Large intestine (tissue), 12 donors: ENCODE measurements at places on chromosomes 1 and 21.

- H3K27ac ChIP-seq = no peak overlapping the region
- no peak for DNase-seq
- no peaks in the 10 kb centered on the region for H3K36me3 ChIP-seq
- no peaks in the 10 kb centered on the region for H3K27me3 ChIP-seq
These were observed 10.1 kb upstream of the PROK1 start for GRCh38 chr1:110440877-110441276.

DNA sequence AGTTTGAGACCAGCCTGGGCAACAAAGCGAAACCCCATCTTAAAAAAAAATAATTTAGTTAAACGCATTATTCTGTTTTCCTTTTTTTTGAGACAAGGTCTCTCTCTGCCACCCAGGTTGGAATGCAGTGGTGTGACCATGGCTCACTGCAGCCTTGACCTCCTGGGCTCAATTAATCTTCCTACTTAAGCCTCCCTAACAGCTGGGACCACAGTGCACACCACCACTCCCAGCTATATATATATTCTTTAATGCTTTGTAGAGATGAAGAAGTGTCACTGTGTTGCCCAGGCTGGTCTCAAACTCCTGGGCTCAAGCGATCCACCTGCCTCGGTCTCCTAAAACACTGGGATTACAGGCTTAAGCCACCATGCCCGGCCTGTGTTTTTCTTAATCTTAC, 7.7 kb upstream of the KLF17 start:
- no peak overlapping the region for H3K27ac ChIP-seq
- no peak overlapping the region for H3K4me3 ChIP-seq
- H3K27me3 ChIP-seq = peaks cover 7% of the 10 kb centered on the region

DNA sequence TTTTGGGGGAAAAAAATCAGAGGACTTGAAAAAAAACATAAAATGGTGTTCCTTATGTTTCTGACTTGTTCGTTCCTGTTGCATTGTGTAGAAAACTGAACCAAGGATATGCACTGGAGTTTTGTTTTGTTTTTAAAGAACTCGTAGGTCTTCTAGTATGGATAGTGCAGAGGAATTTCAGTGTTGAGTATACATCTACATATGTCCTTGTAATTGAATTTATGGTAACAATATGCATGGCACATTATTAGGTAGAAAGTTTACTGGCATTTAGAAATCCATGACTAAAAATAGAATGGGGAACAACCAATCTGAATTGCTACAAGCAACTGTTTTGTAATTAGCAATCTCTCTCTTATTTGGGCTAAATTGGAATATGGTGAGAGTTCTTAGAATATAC, 188.3 kb upstream of the ZRANB2 start:
- H3K27ac ChIP-seq = no peak overlapping the region
- H3K27me3 ChIP-seq = no peaks in the 10 kb centered on the region
- no peak overlapping the region for H3K4me3 ChIP-seq
- no peaks in the 10 kb centered on the region for H3K36me3 ChIP-seq
- H3K4me1 ChIP-seq = no peaks in the 10 kb centered on the region

GRCh38 chr1:155648207-155649147, 38.5 kb downstream of the MSTO1 start:
- H3K4me1 ChIP-seq = no peaks in the 10 kb centered on the region
- no peaks in the 10 kb centered on the region for H3K36me3 ChIP-seq
- no peaks in the 10 kb centered on the region for H3K27me3 ChIP-seq

GRCh38 chr1:89757532-89757931, 63.3 kb upstream of the LRRC8D start:
- peaks cover 15% of the 10 kb centered on the region for H3K4me1 ChIP-seq
- H3K27me3 ChIP-seq = peaks cover 5% of the 10 kb centered on the region
- DNase-seq = peak; percentile 23
- no peak overlapping the region for H3K27ac ChIP-seq
- no peaks in the 10 kb centered on the region for H3K36me3 ChIP-seq

DNA sequence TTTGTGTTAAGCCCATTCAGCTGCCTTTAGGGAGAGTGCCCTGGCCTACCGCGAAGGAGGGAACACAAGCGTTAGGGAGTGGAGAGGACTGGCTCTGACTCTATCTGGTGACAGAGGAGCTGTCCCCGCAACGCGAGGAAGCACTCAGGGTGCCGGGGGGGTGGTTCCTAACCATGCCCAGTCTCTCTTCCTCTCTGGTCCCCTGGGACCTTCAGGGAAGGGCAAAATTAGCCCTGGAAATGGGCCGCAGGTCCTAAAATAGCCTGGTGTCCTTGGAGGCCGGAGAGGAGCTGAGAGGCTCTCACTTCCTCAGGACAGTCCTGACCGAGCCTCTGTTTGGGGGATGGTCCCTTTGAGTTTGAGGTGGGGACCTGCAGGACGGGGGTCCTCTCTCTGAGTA, 5.8 kb downstream of the SLC45A1 start:
- no peaks in the 10 kb centered on the region for H3K36me3 ChIP-seq

DNA sequence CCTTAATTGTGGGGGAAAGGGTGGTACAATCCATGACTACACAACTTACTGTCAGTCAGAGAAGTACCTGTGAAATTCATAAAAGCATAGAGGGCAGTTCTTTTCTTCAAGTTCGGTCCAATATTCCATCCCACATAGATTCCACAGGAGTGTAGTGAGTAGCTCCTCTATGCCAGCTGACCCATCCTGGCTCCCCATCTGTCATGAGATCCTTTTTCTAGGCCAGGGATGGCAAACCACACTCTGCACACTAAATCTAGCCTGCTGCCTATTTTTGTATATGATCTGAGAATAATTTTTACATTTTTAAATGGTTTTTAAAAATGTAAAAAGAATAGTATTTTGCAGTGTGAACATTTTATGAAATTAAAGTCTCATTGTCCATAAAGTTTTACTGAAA, 107.0 kb upstream of the TSPAN2 start:
- no peak overlapping the region for H3K4me3 ChIP-seq
- no peaks in the 10 kb centered on the region for H3K27me3 ChIP-seq
- H3K27ac ChIP-seq = no peak overlapping the region
- H3K36me3 ChIP-seq = no peaks in the 10 kb centered on the region
- no peaks in the 10 kb centered on the region for H3K4me1 ChIP-seq
- no peak for DNase-seq

DNA sequence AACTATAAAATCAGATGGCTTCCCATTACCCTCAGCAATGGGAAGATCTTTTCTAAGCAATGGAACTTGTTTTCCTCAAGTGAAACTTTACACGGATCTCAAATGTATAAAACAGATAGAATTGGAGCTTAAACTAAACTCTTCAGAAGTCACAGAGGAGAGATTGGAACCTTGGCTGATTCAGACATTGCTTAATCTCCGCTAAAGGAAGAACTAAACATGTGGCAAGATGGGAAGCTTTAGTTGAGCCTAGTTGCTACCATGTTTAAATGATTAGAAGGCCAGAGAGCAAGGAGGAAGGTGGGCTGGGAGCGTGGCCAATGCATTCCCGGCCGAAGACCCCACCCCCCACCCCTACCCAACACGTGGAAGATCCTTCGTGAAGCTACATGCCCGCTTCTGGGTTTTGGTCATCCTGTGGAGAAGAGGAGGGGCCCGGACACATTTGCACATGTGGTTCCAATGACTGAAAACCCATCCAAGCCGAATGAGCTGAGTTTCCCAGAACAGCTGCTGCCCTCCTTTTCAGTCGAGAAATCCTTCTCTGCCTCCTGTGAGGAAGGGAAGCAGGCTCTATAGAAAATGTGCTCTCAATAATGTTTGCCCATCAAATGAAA, 164.3 kb downstream of the MIS18A start:
- H3K4me1 ChIP-seq = no peaks in the 10 kb centered on the region
- no peaks in the 10 kb centered on the region for H3K27me3 ChIP-seq
- no peak overlapping the region for H3K4me3 ChIP-seq
- no peak for DNase-seq
- H3K36me3 ChIP-seq = no peaks in the 10 kb centered on the region

GRCh38 chr1:224425279-224425884, 9.2 kb downstream of the WDR26 start:
- no peak overlapping the region for H3K27ac ChIP-seq
- no peak for DNase-seq
- no peaks in the 10 kb centered on the region for H3K4me1 ChIP-seq
- H3K27me3 ChIP-seq = no peaks in the 10 kb centered on the region
- no peak overlapping the region for H3K4me3 ChIP-seq
- peaks cover 53% of the 10 kb centered on the region for H3K36me3 ChIP-seq

GRCh38 chr1:35029761-35030160, 2.0 kb downstream of the ZMYM6 start:
- H3K27ac ChIP-seq = no peak overlapping the region
- H3K27me3 ChIP-seq = no peaks in the 10 kb centered on the region
- peaks cover 4% of the 10 kb centered on the region for H3K4me1 ChIP-seq
- H3K4me3 ChIP-seq = peak overlapping the region; percentile 75

DNA sequence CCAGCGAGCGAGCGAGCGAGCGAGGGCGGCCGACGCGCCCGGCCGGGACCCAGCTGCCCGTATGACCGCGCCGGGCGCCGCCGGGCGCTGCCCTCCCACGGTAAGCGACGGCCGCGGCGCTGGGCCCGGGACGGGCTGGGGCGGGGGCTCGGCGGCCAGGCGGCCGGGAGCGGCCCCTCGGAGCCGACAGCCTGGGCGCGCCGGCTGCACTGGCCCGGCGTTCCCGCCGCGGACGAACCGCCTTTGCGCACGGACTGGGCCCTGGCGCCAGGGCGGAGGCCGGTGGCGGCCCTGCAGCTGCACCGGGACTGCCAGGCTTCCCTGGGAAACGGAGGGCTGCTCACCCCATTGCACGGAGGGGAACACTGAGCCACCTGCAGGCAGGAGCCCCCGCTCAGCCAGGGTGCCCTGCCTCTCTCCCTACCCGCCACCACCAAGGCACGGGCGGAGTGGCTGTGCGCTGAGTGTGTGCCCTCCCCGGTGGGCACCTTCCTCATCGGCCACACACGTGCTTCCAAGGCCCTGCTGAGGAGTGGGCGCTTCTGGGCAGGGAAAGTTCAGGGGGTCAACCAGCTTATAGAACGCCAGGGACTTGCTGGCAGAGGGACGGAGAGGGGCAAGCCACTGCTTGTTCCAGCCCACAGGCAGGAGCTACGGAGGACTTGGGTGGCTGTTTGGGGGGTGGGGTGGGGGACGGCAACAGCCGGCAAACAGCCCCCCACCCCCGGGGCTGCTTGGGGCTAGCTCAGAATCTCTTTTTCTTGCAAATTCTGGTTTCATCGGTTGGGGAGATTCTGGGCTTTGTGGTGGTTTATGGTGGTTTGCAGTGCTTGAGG, 532 bp downstream of the CSF1 start:
- peaks cover 13% of the 10 kb centered on the region for H3K27me3 ChIP-seq
- DNase-seq = no peak
- peak overlapping the region; percentile 61 for H3K4me3 ChIP-seq
- H3K36me3 ChIP-seq = peaks cover 3% of the 10 kb centered on the region
- peaks cover 29% of the 10 kb centered on the region for H3K4me1 ChIP-seq

DNA sequence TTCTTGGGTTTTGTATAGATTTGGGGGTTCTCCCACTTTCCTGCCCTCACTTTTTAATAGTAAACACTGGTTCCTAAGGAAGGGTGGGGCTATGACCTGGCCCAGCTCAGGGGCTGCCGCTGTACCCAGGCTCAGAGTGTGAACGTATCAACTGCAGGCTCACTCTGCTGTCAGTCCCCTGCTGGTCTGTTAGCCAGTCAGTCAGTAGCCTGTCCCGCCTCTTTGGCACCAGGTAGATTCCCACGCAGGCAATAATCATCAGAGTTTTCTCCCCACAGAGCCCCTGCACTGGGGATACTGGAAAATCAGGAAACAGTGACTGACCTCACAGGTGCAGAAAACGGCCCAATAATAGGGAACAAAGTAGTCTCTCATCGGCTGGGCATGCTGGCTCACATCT, 15.0 kb upstream of the ALPL start:
- H3K27ac ChIP-seq = no peak overlapping the region
- H3K4me3 ChIP-seq = no peak overlapping the region
- peaks cover 3% of the 10 kb centered on the region for H3K4me1 ChIP-seq
- H3K27me3 ChIP-seq = peaks cover 2% of the 10 kb centered on the region
- no peaks in the 10 kb centered on the region for H3K36me3 ChIP-seq

DNA sequence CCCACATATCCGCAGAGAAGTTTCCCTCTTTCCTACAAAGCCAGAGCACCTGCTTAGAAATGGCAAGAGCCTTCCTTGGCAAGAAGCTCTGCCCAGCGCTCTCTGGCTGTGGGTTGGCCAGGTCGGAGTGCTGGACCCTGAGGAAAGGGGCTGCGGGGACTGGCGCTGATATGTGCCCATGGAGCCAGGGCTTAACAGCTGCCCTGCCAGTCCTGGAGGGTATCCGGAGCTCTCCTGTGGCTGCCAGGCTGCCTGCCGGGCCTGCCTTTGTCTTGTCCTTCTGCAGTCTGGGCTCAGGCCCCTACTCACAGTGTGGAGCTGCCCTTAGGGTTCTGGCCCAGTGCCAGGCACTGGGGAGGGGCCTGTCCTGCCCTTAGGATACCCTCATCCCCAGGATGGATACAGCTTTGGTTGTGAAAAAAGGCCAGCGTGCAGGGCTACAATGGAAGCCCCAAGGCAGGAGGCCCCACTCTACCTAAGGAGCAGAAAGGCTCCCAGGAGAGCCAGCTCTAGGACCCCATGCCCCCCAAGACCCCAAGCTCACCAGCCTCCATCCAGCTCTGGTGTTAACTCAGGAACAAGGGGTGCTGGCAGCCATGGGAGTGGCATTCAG, 43.4 kb downstream of the KIAA1614 start:
- peaks cover 4% of the 10 kb centered on the region for H3K36me3 ChIP-seq
- H3K4me3 ChIP-seq = no peak overlapping the region
- no peak for DNase-seq
- no peaks in the 10 kb centered on the region for H3K27me3 ChIP-seq
- no peak overlapping the region for H3K27ac ChIP-seq
- peaks cover 3% of the 10 kb centered on the region for H3K4me1 ChIP-seq

GRCh38 chr1:41629571-41629970, 145.1 kb upstream of the EDN2 start:
- no peak overlapping the region for H3K27ac ChIP-seq
- no peak overlapping the region for H3K4me3 ChIP-seq
- H3K36me3 ChIP-seq = no peaks in the 10 kb centered on the region
- peaks cover 7% of the 10 kb centered on the region for H3K27me3 ChIP-seq
- H3K4me1 ChIP-seq = no peaks in the 10 kb centered on the region

DNA sequence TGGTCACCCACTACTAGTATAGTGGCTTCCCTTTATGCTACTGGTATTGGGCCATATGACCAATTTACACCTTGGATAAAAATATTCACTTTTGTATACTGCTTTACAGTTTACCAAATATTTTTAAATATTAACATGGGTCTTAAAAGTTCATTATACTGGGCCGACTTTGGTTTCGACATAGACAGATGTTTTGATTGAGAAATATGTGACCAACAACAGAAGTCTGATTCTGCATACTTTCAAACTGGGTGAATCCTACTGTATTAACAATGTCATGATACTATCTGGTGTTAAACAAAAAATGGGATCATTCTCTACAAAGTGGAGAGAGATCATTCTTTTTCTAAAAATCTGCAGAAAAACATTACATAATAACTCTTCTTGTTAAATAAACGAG, 134.8 kb downstream of the AKT3 start:
- no peaks in the 10 kb centered on the region for H3K36me3 ChIP-seq
- H3K27ac ChIP-seq = no peak overlapping the region
- DNase-seq = no peak
- H3K4me3 ChIP-seq = no peak overlapping the region
- H3K4me1 ChIP-seq = no peaks in the 10 kb centered on the region

GRCh38 chr21:45050345-45050796, 24.0 kb upstream of the ADARB1 start:
- peaks cover 6% of the 10 kb centered on the region for H3K27me3 ChIP-seq
- no peaks in the 10 kb centered on the region for H3K36me3 ChIP-seq
- no peak overlapping the region for H3K4me3 ChIP-seq
- no peaks in the 10 kb centered on the region for H3K4me1 ChIP-seq
- H3K27ac ChIP-seq = no peak overlapping the region
- DNase-seq = no peak

GRCh38 chr1:221435504-221435904, 306.4 kb downstream of the DUSP10 start:
- no peaks in the 10 kb centered on the region for H3K36me3 ChIP-seq
- DNase-seq = peak; percentile 26
- no peak overlapping the region for H3K4me3 ChIP-seq
- no peaks in the 10 kb centered on the region for H3K4me1 ChIP-seq
- no peaks in the 10 kb centered on the region for H3K27me3 ChIP-seq
